ENCODE measurements at places on chromosomes 5 and 9.
A peak's percentile ranks its signal among the peaks of the same experiment; 100 is the strongest.

- no peak for DNase-seq
- H3K4me1 ChIP-seq: no peaks in the 10 kb centered on the region
- peak overlapping the region; percentile 72 for H3K4me3 ChIP-seq
- no peaks in the 10 kb centered on the region for H3K36me3 ChIP-seq
Observed at GRCh38 chr9:94668418-94668927, 29.2 kb upstream of the FBP1 start.

DNA sequence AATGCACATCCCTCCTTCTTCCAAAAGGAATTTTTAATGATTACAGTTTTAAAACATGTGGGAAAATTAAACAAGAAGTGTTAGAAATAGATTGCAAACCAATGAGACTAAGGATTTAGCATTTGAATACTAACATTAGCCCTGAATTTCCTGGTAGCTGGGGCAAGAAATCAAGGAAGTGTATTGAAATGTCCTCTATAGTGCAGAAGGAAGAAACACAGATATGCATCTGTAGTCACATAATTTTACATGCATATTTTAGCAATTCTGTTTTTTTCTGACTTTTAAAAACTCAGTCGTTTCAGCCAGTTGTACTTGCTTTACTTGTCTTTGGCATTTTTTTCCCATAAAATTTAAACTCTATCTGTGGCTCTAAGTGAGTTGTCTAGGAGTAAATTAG lies 45.8 kb downstream of the FRMPD1 start:
- H3K4me1 ChIP-seq: no peaks in the 10 kb centered on the region
- H3K36me3 ChIP-seq: no peaks in the 10 kb centered on the region
- H3K4me3 ChIP-seq: no peak overlapping the region

DNA sequence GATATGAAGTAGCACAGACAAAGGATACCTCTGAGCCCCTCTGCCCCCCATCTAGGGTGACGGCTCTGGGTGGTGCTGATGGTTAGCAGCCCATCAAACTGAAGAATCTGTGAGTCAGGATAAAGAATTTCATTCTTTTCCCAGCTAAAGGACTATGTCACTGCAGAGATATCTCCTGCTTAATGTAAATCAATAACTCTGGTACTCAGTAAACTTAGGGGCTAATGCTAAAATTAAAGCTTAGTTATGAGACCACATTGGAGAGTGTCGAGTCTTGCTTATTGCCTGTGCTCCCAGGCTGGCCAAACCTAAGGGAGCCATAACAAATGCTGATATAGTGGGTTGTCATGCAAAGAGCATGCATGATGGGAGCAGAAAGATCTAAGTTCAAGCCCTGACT lies 25.6 kb upstream of the ACTBL2 start:
- no peak overlapping the region for H3K4me3 ChIP-seq
- no peaks in the 10 kb centered on the region for H3K4me1 ChIP-seq
- no peak for DNase-seq
- no peak overlapping the region for H3K27ac ChIP-seq

DNA sequence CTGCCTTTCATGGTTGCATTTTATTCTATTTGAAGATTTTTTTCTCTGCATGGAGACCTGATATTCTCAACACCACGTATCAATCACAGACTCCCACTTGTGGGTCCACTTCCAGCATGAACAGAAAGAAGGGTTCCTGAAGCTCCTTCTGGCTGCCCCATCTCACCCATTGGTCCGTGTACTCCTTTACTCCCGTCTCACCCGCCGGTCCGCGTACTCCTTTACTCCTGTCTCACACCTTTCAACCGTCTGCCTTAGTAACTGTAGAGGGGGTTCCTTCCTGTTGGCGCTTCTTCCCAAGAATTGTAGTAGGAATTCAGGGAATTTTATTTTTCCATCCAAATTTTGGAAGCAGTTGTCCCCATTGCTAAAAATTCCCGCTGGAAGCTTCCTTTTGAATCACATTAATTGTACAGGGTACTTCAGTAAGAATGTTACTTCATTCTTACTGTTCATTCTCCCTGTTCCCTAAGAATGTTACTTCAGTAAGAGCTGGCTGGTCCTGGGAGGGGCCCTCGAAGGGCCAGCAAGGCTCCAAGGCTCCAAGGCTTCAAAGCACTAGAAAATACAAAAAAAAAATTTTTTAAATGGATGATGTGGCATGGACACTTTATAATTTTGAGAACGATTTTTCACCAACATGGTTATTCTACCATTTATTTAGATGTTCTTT lies 3.9 kb upstream of the LPCAT1 start:
- H3K27ac ChIP-seq: no peak overlapping the region
- no peaks in the 10 kb centered on the region for H3K36me3 ChIP-seq
- peaks cover 9% of the 10 kb centered on the region for H3K4me1 ChIP-seq

- H3K27ac ChIP-seq: no peak overlapping the region
- no peak overlapping the region for H3K4me3 ChIP-seq
- no peak for DNase-seq
- no peaks in the 10 kb centered on the region for H3K4me1 ChIP-seq
- H3K36me3 ChIP-seq: no peaks in the 10 kb centered on the region
Observed at GRCh38 chr9:33750839-33751339, 44.5 kb upstream of the PRSS3 start.

- H3K27ac ChIP-seq: no peak overlapping the region
- no peak overlapping the region for H3K4me3 ChIP-seq
- peaks cover 5% of the 10 kb centered on the region for H3K4me1 ChIP-seq
- H3K36me3 ChIP-seq: peaks cover 48% of the 10 kb centered on the region
- no peaks in the 10 kb centered on the region for H3K27me3 ChIP-seq
Observed at GRCh38 chr5:31537349-31537748, 5.2 kb downstream of the C5orf22 start.
